Effector memory CD8-positive, alpha-beta T cell (primary cell): ENCODE measurements at places on chromosomes 12 and 14.

GRCh38 chr12:52390739-52391617 lies 5.5 kb upstream of the KRT84 start:
- H3K27ac ChIP-seq, result no peak overlapping the region
- H3K36me3 ChIP-seq, result no peaks in the 10 kb centered on the region
- no peak for DNase-seq
- no peak overlapping the region for H3K4me3 ChIP-seq
- no peaks in the 10 kb centered on the region for H3K4me1 ChIP-seq
- peaks cover 25% of the 10 kb centered on the region for H3K27me3 ChIP-seq

DNA sequence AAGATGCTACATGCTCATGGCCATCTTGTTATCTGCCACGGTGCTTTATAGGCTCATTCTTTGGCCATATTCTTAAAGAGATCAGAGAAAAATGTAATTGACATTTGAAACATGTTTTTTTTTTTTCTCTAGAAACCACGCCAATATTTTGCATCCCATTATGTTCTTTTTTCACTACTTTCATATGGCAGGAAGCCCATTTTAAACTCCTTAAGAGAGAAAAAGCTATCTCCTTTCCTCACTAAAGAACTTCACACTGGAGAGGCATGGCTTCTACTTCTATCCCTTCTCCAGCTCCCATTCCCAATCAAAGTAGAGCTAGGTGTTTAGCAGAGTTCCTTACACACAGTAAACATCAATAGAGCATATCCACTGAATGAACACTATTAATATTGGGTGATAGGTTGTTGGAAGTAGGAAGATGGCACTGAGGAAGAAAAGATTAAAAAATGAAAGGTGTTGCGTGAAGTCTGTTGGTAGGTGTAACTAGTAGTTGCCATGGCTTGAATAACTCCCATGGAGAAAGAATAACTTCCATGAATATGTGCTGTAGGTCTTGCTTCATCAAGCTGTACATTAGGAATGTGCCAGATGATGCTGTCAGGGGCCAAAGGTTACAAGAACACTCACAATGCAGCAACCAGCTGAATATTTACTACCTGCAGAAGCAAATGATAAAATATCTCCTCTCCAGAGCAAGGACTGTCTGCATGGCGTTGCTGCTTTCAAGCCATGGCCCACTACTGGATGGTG lies 178.8 kb downstream of the STXBP6 start:
- peaks cover 74% of the 10 kb centered on the region for H3K27me3 ChIP-seq
- no peaks in the 10 kb centered on the region for H3K4me1 ChIP-seq
- H3K36me3 ChIP-seq, result peaks cover 4% of the 10 kb centered on the region
- DNase-seq, result no peak
- no peak overlapping the region for H3K27ac ChIP-seq

- H3K27me3 ChIP-seq, result no peaks in the 10 kb centered on the region
- H3K4me1 ChIP-seq, result peaks cover 6% of the 10 kb centered on the region
- no peak overlapping the region for H3K27ac ChIP-seq
- no peak overlapping the region for H3K4me3 ChIP-seq
- peaks cover 4% of the 10 kb centered on the region for H3K36me3 ChIP-seq
- no peak for DNase-seq
Observed at GRCh38 chr12:107580750-107581618, 104.6 kb upstream of the PWP1 start.

- H3K36me3 ChIP-seq, result no peaks in the 10 kb centered on the region
- H3K4me1 ChIP-seq, result no peaks in the 10 kb centered on the region
- no peak for DNase-seq
- no peak overlapping the region for H3K27ac ChIP-seq
- H3K4me3 ChIP-seq, result no peak overlapping the region
Observed at GRCh38 chr12:70557583-70558191, 79.5 kb downstream of the PTPRB start.

DNA sequence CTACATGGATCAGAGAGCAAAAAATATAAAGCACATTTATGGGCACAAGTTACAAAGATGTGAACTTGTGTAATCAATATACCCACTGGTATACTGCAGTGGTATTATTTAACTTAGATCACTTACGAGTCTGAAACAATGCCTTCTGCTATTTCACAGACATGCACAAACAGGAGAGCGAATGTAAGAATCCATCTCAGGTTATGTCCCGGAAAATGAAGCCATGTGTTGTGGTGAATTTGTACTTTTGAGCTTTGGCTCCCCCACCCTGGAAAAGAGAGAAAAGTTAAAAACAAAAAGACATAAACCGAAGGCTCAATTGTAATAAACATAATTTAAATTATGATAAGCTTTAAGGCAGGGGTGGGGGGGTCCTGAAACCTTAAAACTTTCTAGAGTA lies 7.6 kb downstream of the ABCC9 start:
- H3K36me3 ChIP-seq, result no peaks in the 10 kb centered on the region
- no peak for DNase-seq
- H3K27me3 ChIP-seq, result peaks cover 8% of the 10 kb centered on the region
- H3K4me3 ChIP-seq, result no peak overlapping the region
- no peaks in the 10 kb centered on the region for H3K4me1 ChIP-seq
